ENCODE measurements at places on chromosomes 2 and 18.

GRCh38 chr2:12451726-12452125 is 265.0 kb upstream of the TRIB2 start:
- H3K27ac ChIP-seq = peak overlapping the region; percentile 36
- no peaks in the 10 kb centered on the region for H3K36me3 ChIP-seq
- H3K27me3 ChIP-seq = no peaks in the 10 kb centered on the region
- DNase-seq = no peak
- H3K4me1 ChIP-seq = peaks cover 12% of the 10 kb centered on the region

DNA sequence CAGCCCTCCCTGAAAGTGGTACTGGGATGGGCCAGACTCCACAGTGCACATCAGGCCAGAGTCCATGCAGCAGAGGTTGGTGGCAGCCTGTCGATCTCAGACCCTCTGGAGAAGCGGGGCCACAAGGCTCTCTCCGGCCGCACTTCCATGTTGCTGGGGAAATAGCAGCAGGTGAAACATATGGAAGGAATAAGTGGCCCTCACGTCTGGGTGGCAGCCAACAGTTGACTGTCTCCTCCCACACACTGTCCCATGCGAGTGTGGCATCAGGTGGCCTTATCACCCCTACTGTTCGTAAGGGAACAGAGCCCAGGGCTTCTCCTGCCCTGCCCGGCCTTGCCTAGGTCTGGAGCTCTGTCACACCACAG is 58.1 kb upstream of the FOSL2 start:
- H3K4me1 ChIP-seq = no peaks in the 10 kb centered on the region
- H3K27ac ChIP-seq = no peak overlapping the region
- no peak for DNase-seq

GRCh38 chr2:138105358-138105757 is 141.1 kb downstream of the HNMT start:
- no peaks in the 10 kb centered on the region for H3K27me3 ChIP-seq
- no peak overlapping the region for H3K27ac ChIP-seq
- H3K36me3 ChIP-seq = no peaks in the 10 kb centered on the region
- no peak overlapping the region for H3K4me3 ChIP-seq
- DNase-seq = no peak

GRCh38 chr2:240523451-240524281 is 34.1 kb downstream of the ANKMY1 start:
- H3K36me3 ChIP-seq = no peaks in the 10 kb centered on the region
- no peak overlapping the region for H3K27ac ChIP-seq
- DNase-seq = no peak
- no peaks in the 10 kb centered on the region for H3K27me3 ChIP-seq
- H3K4me1 ChIP-seq = no peaks in the 10 kb centered on the region
- no peak overlapping the region for H3K4me3 ChIP-seq

DNA sequence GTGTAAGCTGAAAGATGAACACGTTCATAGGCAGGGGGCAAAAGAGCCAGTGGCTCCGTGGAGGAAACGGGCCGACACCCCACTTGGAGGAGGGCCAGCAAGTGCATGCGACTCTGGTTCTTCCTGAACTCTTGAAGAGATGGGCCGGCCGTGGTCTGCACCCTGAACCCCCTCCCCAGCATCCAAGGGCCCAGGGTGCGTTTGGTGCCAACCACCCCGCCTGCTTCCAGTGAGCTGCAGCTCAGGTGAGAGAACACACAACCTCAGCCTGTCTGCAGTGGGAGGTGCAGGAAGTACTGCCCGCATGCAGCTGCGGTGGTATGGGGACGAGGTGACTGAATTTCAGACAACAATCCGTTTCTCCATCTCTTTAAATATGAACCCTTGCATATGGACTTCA is 58.9 kb downstream of the ADNP2 start:
- H3K4me3 ChIP-seq = no peak overlapping the region
- H3K36me3 ChIP-seq = no peaks in the 10 kb centered on the region
- no peak overlapping the region for H3K27ac ChIP-seq
- no peak for DNase-seq

- H3K36me3 ChIP-seq = no peaks in the 10 kb centered on the region
- no peak overlapping the region for H3K27ac ChIP-seq
- H3K4me1 ChIP-seq = no peaks in the 10 kb centered on the region
- DNase-seq = no peak
These were observed 950.1 kb downstream of the TRIB2 start for GRCh38 chr2:13666582-13667414.

GRCh38 chr2:190435031-190435670 is 27.0 kb downstream of the MFSD6 start:
- H3K4me1 ChIP-seq = peaks cover 31% of the 10 kb centered on the region
- no peak overlapping the region for H3K4me3 ChIP-seq
- H3K27ac ChIP-seq = no peak overlapping the region
- no peaks in the 10 kb centered on the region for H3K27me3 ChIP-seq

GRCh38 chr2:43114210-43114609 is 112.2 kb downstream of the ZFP36L2 start:
- H3K27ac ChIP-seq = no peak overlapping the region
- H3K27me3 ChIP-seq = no peaks in the 10 kb centered on the region

- H3K4me3 ChIP-seq = no peak overlapping the region
- no peaks in the 10 kb centered on the region for H3K36me3 ChIP-seq
- no peaks in the 10 kb centered on the region for H3K27me3 ChIP-seq
- no peaks in the 10 kb centered on the region for H3K4me1 ChIP-seq
- no peak overlapping the region for H3K27ac ChIP-seq
These were observed 317.7 kb downstream of the SETBP1 start for GRCh38 chr18:44998360-44998759.
